ENCODE measurements at places on chromosomes 4 and X.

- DNase-seq: no peak
Measured at GRCh38 chr4:38762560-38762959, 20.2 kb downstream of the TLR10 start.

DNA sequence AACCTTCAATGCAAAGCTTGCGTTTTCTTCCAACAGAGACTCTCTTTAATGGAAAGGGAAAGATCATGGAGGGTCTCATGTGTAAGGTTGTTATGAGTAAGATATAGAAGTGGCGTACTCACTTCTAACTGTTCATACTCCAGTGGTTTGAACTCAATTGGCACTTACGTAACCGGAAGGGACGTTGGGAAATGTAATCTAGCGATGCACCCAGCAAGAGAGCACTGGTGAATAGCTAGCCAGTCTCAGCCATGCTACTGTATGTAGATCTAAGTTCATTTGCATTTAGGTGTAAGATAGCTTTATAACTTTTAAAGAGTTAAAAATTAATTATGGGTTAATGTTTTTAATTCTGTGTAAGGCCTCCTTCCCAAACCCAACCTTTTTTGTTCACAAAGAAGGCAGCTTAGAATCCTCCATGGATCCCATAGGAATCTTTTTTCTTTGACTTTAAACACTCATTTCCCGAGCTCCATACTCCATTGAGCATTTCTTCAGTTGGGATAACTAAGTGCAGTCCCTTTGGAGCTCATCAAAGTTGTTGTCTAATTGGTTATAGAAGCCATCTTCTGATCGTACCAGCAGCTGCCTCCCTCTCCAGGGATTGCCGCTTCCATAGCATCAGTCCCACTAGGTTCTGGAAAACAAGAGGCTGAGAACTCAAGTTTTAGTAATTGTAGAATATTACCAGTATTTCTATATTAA, 191.1 kb downstream of the RAPGEF2 start:
- DNase-seq: no peak

GRCh38 chrX:39550795-39551361, 546.9 kb downstream of the BCOR start:
- DNase-seq: no peak

DNA sequence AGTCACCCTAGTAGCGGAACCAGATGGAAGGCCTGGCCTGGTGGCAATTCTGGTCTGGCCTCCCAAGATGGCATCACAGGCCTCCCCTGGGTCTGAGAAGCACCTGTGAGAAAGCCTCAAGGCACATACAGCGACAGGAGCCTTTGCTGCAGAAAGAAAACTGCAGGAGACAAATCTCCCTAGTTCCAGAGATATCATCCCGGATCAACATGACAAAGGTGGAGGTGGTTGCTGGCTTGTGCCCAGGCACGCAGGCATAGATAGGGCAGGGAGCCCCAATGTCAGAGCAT, 93.6 kb downstream of the BCOR start:
- DNase-seq: no peak

GRCh38 chr4:105189855-105190650, 43.4 kb downstream of the TET2 start:
- no peak for DNase-seq

- DNase-seq: no peak
Measured at GRCh38 chr4:128166982-128167381, 105.9 kb downstream of the LARP1B start.

GRCh38 chrX:9700555-9700954, 65.1 kb downstream of the GPR143 start:
- no peak for DNase-seq

DNA sequence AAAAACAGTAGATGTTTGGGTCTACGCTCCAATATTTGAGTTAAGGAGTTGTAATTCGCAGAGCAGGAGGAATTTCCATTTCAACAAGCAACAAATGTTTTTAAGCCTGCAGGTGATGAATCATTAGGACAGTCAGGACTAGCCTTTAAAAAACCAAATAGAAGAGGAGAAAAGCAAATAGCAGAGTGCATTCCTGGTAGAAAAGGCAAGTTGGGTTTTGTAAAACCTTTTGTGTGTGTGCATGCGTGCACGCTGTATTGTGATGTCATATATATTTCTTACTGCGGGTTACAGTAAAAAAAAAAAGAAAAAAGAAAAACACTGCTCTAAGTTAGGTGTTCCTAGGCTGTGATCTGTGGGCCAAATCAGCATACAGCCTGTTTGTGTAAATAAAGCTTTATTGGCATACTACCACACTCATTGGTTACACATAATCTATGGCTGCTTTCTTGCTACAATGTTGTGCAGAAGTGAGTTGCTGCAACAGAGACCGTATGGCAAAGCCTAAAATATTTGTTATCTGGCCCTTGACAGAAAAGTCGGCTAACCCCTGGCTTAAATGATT, 135.6 kb downstream of the MID1 start:
- DNase-seq: no peak

DNA sequence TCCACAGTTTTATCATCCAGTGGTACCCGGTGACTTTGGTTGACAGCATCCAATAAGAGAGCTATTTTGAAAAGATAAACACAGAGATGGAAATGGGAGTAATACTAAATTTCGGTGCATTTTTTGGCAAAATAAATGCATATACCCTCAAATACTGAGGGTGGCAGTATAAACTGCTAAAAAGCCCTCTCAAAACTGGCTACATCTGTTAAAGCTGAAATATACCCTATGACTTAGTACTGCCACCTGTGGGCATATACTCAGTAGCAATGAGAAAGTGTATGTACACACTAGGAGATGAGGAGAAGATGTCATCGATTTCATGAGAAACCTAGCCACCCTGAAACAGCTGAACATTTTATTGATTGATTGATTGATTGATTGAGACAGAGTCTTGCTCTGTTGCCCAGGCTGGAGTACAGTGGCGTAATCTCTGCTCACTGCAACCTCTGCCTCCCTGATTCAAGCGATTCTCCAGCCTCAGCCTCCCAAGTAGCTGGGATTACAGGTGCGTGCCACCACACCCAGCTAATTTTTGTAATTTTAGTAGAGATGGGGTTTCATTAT, 12.2 kb upstream of the TMEM128 start:
- DNase-seq: no peak

DNA sequence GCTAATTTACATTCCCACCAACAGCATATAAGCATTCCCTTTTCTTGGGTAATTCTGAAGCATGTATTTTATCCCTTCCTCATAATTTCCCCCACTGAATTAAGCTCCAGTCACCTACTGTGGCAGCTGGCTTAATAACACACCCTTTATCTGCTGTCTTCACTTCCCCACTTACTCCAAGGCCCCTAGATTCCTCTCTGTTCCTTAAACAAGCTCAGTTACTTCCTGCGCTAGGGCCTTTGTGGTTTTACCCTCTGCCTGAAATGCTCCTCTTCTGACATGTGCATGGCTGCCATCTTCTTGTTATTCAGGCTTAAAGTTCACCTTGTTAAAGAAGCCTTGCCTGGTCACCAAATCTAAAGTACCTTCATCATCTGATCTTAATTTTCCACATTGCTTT, 47.2 kb upstream of the RPS6KA3 start:
- no peak for DNase-seq
